ENCODE measurements at places on chromosomes 2 and 18.
A peak's percentile ranks its signal among the peaks of the same experiment; 100 is the strongest.

DNA sequence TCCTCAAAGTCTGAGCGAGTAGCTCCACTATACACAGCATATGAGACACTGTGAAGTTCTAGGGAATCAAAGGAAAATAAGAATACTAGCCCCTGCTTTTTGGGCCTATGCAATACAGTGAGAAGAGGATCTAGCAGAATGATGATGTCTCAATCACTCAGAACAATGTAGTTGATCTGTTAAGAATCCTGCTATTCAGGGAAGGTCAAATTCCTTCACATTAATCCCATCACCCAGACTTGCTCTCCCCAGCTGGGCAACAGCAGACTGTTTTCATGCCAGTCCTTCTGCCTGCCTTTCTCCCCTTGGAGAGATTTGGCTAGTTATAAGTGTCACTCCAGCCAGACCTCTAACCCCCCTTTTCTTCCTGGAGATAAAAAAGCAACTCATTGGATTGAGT is 230.0 kb upstream of the EPHA4 start:
- DNase-seq = no peak

GRCh38 chr18:12686100-12686499 is 16.4 kb downstream of the CEP76 start:
- peak; percentile 30 for DNase-seq

GRCh38 chr2:113376913-113377445 is 60.5 kb upstream of the ZNG1B start:
- DNase-seq = no peak

- no peak for DNase-seq
These were observed 36.7 kb downstream of the KIAA2012 start for GRCh38 chr2:202109737-202110184.
